ENCODE measurements at places on chromosomes 2 and 18. TPM values are rescaled to one million over a fixed set of nuclear protein-coding genes. Genes with fewer than 3 reads are reported as not detected.
A peak's percentile ranks its signal among the peaks of the same experiment; 100 is the strongest.

DNA sequence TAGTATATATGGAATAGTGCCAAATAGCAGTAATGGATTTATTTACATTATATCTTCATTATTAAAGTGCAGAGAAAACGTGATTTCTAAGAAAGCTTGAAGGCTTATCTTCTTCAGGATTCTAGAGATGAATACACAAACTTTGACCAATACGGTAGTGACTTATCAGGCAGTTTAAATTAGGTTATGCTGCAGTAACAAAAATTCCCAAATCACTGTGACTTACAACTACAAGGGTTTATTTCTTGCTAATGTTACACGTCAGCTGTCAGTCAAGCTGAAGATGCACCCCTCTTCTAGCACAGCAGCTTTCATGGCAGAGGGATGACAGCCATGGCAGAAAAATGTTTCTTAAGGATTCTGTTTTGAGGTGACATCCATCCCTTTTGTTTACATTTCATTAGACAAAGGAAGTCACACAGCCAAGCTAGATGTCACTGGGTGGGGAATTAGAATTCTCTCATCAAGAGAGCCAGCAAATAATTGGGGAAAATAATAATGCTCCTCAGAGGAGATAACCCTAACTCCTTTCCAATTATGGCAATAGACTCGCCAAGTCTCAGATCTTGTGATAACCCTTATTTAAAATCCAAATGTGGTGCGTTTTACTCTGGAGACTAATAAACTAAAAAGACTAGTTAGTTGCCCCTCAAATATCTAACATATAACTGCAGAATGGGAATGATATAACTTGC, 268.3 kb upstream of the CYP26B1 start:
- DNase-seq: no peak

GRCh38 chr2:152825834-152826233, 107.4 kb downstream of the ARL6IP6 start:
- peak; percentile 57 for DNase-seq

GRCh38 chr2:211793690-211794089, 744.9 kb downstream of the ERBB4 start:
- DNase-seq: no peak

The ANKRD30BL gene
- total RNA-seq: 0.16 TPM

The LAMA3 gene
- 15.7 TPM for total RNA-seq

DNA sequence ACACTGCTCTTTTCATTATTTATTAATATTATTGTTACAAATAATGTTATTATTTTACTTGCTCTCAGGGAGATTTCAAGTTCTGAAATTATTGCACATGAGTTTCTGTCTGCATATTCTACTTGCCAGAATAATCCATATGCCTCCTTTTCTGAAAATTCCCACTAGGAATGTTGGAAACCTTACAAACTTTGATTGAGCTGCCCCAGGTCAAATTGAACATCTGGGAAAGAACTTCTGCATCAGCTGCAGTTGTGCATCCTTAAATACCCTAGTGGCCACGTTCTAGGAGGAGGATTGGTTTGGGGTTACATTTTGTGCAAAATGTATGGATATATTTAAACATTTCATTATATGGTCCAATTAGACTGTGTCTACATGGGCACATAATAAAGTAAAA, 1302.7 kb upstream of the PIK3C3 start:
- DNase-seq: no peak

- DNase-seq: no peak
Measured at GRCh38 chr2:22904126-22904684, 480.8 kb upstream of the KLHL29 start.
